Stimulated activated CD8-positive, alpha-beta memory T cell treated with anti-CD3 and anti-CD28 coated beads, Interleukin-4, amount 100 ng/mL, for 1 hour (primary cell): ENCODE measurements at places on chromosomes 3 and 15.

- no peak for DNase-seq
These were observed 843.6 kb upstream of the ALCAM start for GRCh38 chr3:104523136-104523535.

- DNase-seq, result no peak
These were observed 19.6 kb upstream of the CHMP2B start for GRCh38 chr3:87207460-87207859.

DNA sequence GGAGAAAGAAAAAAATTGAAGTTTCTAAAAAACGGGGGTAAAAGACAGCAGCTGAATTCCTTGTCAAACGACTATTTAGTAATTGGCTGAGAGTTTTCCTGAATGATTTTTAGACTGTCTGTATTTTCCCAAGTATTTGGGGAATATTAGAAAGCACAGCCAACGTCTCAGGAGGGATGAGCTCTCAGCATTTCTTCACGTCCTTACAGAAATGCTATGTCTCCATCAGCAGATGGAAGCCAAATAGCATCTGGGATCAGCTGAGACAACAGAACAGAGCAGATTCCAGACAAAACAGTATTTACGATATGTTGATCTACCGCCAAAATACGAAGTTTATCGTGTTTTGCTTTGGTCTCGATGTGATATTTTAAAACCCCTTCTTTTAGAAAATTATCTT, 5.3 kb upstream of the TMC3 start:
- DNase-seq, result no peak

DNA sequence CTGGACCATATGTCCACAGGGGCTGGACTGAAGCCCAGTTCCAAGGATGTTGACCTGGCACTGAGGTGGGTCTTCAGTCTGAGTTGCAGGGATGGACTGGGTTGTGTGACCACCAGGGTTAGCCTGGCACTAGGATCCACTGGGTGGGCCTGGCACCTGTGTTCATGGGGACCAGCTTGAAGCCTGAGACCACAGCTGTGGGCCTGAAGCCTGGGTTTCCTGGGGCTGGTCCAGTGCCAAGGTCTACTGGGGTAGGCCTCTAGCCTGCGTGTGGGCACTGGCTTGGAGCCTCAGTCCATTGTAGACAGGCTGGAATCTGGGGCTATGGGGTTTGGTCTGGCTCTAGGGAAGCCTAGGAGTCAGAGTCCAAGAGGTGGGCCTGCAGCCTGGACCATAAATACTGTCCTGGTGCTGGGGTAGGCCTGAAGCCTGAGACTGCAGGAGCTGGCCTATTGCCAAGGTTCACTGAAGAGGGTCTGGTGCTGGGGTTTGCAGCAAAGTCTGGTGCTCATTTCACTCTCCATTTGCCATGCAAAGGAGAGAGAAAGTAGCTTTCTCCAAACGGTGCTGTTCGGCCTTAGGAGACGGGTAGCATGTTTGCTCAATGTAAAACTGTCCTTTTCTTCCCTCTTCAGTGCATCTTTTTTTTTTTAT, 51.2 kb upstream of the TBC1D5 start:
- no peak for DNase-seq

- no peak for DNase-seq
These were observed 38.2 kb upstream of the SNRK start for GRCh38 chr3:43248185-43248583.
